ENCODE measurements at places on chromosomes 5 and 9. TPM values are rescaled to one million over a fixed set of nuclear protein-coding genes. Genes with fewer than 3 reads are reported as not detected.

Gene SLC2A6
- 17.0 TPM for total RNA-seq

GRCh38 chr5:135951257-135951656 is 3.5 kb downstream of the LECT2 start:
- no peak overlapping the region for H3K27ac ChIP-seq
- no peak overlapping the region for H3K4me3 ChIP-seq
- DNase-seq = no peak
- H3K36me3 ChIP-seq = no peaks in the 10 kb centered on the region

- H3K4me3 ChIP-seq = no peak overlapping the region
- no peaks in the 10 kb centered on the region for H3K27me3 ChIP-seq
- H3K4me1 ChIP-seq = peaks cover 28% of the 10 kb centered on the region
- H3K27ac ChIP-seq = no peak overlapping the region
Observed at GRCh38 chr5:36238502-36239295, 3.0 kb downstream of the NADK2 start.

GRCh38 chr5:122035913-122036312 is 42.1 kb downstream of the LOX start:
- H3K36me3 ChIP-seq = no peaks in the 10 kb centered on the region
- DNase-seq = no peak
- H3K4me3 ChIP-seq = no peak overlapping the region
- H3K27me3 ChIP-seq = no peaks in the 10 kb centered on the region
- no peaks in the 10 kb centered on the region for H3K4me1 ChIP-seq

Gene NRARP
- 1.4 TPM for total RNA-seq

Gene ABO
- not detected for total RNA-seq

DNA sequence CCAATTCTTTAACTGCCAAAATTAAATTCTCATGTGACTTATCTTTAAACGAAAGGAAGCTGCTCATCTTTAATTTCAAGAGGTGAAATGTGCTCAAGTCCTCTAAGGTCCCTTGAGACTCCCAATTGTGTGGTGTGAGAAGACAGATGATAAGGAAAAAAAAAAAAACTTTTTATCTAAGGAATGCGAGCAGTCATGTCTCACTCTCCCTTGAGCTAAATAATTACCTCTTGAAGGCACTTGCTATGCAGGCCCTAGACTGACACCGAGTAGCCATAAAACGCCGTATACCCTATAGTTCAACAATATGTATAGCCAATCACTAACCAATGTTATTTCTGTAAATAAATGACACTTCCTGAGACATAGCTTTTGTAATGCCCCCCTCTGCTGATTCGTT is 1.5 kb upstream of the DTWD2 start:
- H3K27ac ChIP-seq = no peak overlapping the region
- no peaks in the 10 kb centered on the region for H3K36me3 ChIP-seq
- H3K4me1 ChIP-seq = peaks cover 13% of the 10 kb centered on the region
- H3K4me3 ChIP-seq = no peak overlapping the region
- DNase-seq = no peak
- no peaks in the 10 kb centered on the region for H3K27me3 ChIP-seq

- no peak for DNase-seq
- H3K36me3 ChIP-seq = no peaks in the 10 kb centered on the region
- no peak overlapping the region for H3K4me3 ChIP-seq
Observed at GRCh38 chr5:114391321-114391720, 29.5 kb downstream of the KCNN2 start.

DNA sequence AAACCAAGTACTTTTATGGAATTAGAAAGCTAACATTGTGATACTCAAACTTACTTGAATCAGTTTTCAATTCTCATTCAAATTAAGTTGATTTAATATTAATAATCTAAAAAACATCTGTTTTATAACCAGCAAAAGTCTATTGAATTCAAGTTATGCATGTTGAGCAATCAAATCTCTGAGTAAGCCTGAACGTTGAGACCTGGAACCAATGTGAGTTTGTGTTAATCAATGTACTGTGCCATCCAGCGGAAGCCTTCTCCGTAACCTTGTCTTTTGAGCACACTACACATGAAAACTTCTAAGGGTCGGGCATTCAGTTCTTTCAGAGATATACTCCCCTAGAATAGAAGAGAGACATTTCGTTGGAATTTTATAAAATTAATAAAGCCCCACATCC is 25.9 kb downstream of the SAR1B start:
- DNase-seq = no peak
- H3K36me3 ChIP-seq = peaks cover 73% of the 10 kb centered on the region
- H3K4me1 ChIP-seq = peaks cover 43% of the 10 kb centered on the region
- H3K4me3 ChIP-seq = no peak overlapping the region

- H3K27ac ChIP-seq = no peak overlapping the region
- no peaks in the 10 kb centered on the region for H3K36me3 ChIP-seq
- peak overlapping the region; percentile 44 for H3K4me3 ChIP-seq
- H3K4me1 ChIP-seq = peaks cover 11% of the 10 kb centered on the region
Observed at GRCh38 chr5:14145435-14146334, 2.5 kb downstream of the TRIO start.

- H3K27me3 ChIP-seq = no peaks in the 10 kb centered on the region
- DNase-seq = no peak
- H3K36me3 ChIP-seq = no peaks in the 10 kb centered on the region
- H3K4me3 ChIP-seq = no peak overlapping the region
- no peak overlapping the region for H3K27ac ChIP-seq
Observed at GRCh38 chr5:178423901-178424809, 166.0 kb downstream of the COL23A1 start.

Gene ERCC6L2
- total RNA-seq = 32.2 TPM

DNA sequence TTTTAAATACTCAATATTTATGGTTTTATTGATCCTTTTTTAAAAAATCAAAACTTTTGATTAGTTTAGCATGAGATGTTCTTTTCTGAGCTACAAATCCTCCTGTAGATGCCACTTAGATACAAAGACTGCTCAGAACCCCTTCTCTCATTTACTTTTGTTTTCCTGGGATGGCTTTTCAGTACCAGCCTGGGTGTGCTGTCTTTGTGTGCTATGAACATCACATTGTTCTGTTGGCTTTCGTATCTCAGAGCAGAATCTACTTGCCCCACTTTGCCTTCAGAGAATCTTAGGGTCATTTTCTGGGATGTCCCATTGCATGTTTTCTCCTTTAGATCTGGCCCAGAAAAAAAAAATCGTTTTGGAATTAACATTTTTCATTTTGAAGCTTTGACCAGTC is 85.9 kb downstream of the RASGRF2 start:
- no peak overlapping the region for H3K4me3 ChIP-seq
- no peak overlapping the region for H3K27ac ChIP-seq
- peaks cover 9% of the 10 kb centered on the region for H3K4me1 ChIP-seq
- DNase-seq = no peak

Gene PCDHB3
- total RNA-seq = not detected

- peaks cover 19% of the 10 kb centered on the region for H3K27me3 ChIP-seq
- no peaks in the 10 kb centered on the region for H3K36me3 ChIP-seq
- H3K4me1 ChIP-seq = no peaks in the 10 kb centered on the region
Observed at GRCh38 chr5:149700347-149700746, 29.8 kb upstream of the PPARGC1B start.

DNA sequence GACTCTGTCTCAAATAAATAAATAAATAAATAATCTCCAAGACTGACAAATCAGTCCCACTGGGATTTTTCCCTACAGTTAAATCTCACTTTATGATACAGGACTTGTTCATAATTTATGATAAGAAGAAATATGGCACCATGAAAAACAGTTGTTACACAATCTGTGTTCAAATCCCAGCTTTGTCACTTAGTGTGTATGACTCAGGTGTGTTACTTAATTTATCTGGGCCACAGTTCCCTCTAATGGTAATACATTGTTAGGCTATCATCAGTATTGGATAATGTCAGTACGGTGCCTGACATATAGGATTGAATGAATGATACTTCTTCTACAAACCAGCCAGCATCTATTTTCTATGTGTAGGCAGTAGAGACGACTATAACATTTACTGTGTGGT is 23.1 kb downstream of the SLC36A3 start:
- H3K27me3 ChIP-seq = peaks cover 2% of the 10 kb centered on the region
- no peak for DNase-seq
- no peaks in the 10 kb centered on the region for H3K36me3 ChIP-seq
- H3K27ac ChIP-seq = no peak overlapping the region

DNA sequence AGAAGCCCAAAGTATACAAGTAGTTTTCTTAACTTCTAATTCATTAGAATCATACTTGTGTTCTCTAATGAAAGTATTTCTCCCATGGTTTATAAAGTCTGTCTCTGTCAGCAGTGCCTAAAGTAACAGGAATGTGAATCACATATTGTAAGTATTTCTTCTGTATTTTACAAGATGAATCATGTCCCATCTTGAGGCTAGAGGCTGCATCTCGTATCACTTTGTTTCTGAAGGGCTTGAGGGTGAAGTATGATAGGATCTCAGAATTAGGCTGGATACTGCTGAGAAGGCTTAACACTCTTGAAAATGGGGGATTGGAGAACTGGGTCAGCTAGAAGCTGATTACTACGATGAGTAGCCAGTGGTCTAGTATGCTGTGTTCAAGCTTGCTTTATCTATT is 242.2 kb upstream of the ACTBL2 start:
- DNase-seq = no peak
- H3K4me3 ChIP-seq = no peak overlapping the region
- no peak overlapping the region for H3K27ac ChIP-seq

GRCh38 chr5:73188764-73189531 is 16.0 kb downstream of the TMEM174 start:
- H3K4me1 ChIP-seq = no peaks in the 10 kb centered on the region
- no peak overlapping the region for H3K4me3 ChIP-seq
- H3K27ac ChIP-seq = no peak overlapping the region
- no peaks in the 10 kb centered on the region for H3K36me3 ChIP-seq

DNA sequence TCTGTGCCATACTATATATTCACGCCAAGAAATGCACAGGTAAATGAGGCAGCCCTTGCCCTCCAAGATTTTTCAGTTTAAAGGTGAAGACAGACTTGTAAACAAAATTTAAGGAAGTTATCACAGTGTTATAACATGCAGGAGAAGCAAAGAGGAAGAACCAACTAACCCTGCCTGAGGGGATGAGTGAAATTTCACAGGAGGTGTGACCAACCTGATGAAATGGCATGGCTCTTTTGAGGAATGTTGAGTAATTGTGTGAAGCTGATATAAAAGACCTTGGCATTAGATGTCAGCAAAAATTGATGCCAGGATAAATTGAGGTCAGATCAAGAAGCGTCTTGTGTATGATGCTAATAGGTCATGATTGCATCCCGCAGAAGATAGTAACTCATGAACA is 86.5 kb downstream of the HCN1 start:
- no peak for DNase-seq
- H3K27me3 ChIP-seq = no peaks in the 10 kb centered on the region
- no peak overlapping the region for H3K4me3 ChIP-seq
- H3K36me3 ChIP-seq = no peaks in the 10 kb centered on the region
- no peak overlapping the region for H3K27ac ChIP-seq
- H3K4me1 ChIP-seq = no peaks in the 10 kb centered on the region

DNA sequence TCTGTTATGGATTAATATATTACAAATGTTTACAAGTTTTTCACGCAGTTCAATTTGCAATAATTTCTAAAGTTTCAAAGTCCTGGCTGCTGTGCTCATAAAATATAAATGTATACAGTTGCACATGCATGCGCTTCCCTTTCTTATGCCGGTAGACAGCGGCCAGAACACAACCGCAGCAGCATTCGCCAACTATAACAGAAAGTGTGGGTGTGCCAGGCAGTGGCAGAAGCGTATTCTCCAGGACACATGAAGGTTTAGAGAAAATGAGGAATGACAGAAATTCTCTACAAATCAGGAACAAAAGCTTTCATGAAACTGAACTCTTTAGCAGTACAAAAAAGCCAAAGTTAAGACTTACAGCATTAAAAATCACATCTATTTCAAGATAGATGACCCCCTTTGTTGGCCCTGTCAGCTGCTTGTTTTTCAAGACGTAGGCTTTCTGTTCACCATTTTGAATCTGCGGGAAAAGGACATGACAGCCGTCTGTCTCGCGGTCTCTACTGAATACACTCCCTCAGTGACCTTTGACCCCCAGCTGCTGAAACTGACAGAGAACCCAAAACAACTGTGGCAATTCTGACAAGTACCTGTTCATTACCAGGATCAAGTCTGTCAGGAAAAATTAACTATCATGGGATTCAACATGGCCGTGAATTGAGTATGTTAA is 252.2 kb downstream of the SLF1 start:
- peaks cover 2% of the 10 kb centered on the region for H3K27me3 ChIP-seq
- H3K27ac ChIP-seq = no peak overlapping the region
- no peak overlapping the region for H3K4me3 ChIP-seq
- no peak for DNase-seq
- H3K36me3 ChIP-seq = no peaks in the 10 kb centered on the region

Gene MARCHF3
- 2.0 TPM for total RNA-seq

GRCh38 chr5:170154297-170154696 is 48.6 kb downstream of the FOXI1 start:
- H3K4me3 ChIP-seq = no peak overlapping the region
- H3K4me1 ChIP-seq = no peaks in the 10 kb centered on the region
- no peak for DNase-seq
- H3K27ac ChIP-seq = no peak overlapping the region
- peaks cover 9% of the 10 kb centered on the region for H3K27me3 ChIP-seq

Gene IFNK
- total RNA-seq = not detected

- H3K4me3 ChIP-seq = no peak overlapping the region
- H3K36me3 ChIP-seq = no peaks in the 10 kb centered on the region
- H3K27ac ChIP-seq = no peak overlapping the region
- DNase-seq = no peak
- H3K4me1 ChIP-seq = no peaks in the 10 kb centered on the region
- H3K27me3 ChIP-seq = no peaks in the 10 kb centered on the region
Observed at GRCh38 chr9:4042991-4043390, 256.9 kb downstream of the GLIS3 start.

DNA sequence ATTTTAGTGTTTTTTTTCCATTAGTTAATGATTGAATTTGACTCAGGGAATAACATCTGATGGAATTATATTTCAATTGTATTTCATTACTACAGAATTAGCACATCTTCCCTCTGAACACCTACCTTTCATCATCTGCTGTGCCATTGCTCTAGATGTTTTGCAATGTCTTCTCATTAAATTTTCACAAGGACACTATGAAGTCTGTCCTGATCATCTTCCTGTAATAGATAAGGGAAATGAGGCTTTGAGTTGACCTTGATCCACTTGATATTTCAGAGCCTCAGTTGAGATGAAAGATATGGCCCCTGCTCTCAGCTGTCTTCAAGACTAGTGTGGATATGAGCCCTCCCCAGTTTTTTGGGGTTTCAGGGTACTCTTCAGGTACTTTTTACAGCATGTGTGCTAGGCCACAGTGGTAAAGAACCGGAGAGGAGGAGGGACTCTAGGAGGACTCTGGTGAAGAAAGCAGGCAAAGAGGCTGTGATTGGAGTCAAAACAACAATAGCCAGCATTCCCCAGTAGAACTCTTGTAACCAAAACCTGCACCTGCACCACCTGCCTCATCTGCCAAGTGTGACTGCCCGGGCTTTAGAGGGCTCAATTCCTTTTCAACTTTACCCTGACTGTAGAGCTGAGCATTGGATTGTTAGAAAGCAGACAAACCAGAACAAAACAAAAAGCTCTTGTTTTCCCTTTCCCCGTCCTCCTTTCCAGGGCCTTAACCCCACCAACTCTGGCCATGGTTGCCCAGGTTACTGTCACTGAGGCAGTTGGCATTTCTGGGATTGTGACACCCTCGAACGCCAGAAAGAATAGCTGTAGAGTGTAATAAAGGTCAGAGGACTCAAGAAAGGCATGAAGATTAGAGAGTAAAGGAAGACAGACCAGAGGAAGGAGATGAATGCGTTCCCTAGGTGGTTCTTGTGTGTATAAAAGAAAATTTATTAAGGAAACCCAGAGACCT is 56.3 kb downstream of the ERAP1 start:
- H3K27ac ChIP-seq = no peak overlapping the region
- DNase-seq = no peak
- H3K4me1 ChIP-seq = no peaks in the 10 kb centered on the region
- H3K36me3 ChIP-seq = peaks cover 57% of the 10 kb centered on the region
- no peaks in the 10 kb centered on the region for H3K27me3 ChIP-seq
- no peak overlapping the region for H3K4me3 ChIP-seq

Gene WNT8A
- not detected for total RNA-seq

- H3K27ac ChIP-seq = no peak overlapping the region
- no peak overlapping the region for H3K4me3 ChIP-seq
- H3K4me1 ChIP-seq = no peaks in the 10 kb centered on the region
- no peak for DNase-seq
Observed at GRCh38 chr5:123916345-123917121, 404.6 kb downstream of the CSNK1G3 start.

All from activated CD8-positive, alpha-beta T cell treated with anti-CD3 and anti-CD28 coated beads, Interleukin-2, amount 10 ng/mL, durations not matched to agents 7 days and 5 days (primary cell).